ENCODE measurements at places on chromosomes 11 and 22.
A peak's percentile ranks its signal among the peaks of the same experiment; 100 is the strongest.

DNA sequence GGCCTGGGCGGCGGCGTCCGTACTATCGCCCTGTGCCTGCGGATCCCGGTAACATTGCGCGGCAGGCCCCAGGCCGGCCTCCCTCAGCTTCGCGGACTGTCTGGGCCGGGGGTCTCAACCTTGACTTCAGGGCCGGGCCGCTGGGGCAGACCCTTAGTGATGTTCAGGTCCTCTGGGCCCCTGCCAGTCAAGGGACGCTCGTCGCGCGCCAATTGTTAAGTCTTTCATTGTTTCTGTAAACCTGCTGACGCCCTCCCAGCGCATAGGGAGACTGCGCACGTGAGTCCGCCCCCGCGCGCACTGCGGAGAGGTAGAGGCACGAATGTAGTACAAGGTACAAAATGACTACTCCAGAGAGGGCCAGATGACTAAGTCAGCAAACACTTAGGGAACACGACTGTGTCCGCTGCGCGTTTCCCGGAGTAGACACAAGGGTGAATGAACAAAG lies 451 bp upstream of the HDHD5 start:
- peak; percentile 6 for DNase-seq

DNA sequence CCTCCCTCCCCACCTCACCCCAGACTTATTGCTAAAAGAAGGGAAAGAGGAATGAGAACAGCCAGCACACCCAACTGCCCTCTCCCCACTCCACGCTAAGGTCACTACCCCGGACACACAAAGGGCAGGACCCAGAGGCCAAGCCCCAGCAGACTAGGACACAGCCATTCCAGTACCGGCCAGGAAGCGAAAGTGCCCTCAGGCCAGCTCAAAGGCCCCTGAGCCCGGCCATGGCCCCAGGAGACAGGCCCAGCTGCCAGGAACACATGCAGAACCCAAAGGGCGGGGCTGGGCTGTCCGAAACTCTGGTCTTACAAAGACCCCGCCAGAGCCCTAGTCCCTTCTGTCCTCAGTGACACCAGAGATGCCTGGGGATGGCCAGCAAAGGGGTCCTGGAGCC lies 5.5 kb downstream of the RCOR2 start:
- no peak for DNase-seq

DNA sequence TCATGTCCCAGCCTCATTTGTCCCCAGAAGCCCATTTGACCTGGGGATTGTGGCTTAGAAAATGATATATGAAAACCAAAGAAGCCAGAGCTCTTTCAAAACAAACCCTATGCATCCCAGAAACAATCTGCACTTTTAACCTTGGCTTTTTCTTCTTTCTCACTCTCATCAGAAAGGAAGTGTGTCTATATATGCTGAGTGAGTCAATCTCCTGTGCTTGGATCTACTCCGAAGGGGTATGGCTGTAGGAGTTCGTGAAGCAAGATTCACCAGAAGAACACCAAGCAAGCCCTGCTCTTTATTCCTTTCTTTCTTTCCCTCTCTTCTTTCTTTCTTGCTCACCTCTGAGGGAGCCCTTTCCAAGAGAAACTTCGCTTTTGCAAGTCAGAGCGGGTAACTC lies 636 bp downstream of the PAMR1 start:
- DNase-seq: no peak

- no peak for DNase-seq
Measured at GRCh38 chr22:44074337-44074984, 50.4 kb downstream of the PARVB start.

DNA sequence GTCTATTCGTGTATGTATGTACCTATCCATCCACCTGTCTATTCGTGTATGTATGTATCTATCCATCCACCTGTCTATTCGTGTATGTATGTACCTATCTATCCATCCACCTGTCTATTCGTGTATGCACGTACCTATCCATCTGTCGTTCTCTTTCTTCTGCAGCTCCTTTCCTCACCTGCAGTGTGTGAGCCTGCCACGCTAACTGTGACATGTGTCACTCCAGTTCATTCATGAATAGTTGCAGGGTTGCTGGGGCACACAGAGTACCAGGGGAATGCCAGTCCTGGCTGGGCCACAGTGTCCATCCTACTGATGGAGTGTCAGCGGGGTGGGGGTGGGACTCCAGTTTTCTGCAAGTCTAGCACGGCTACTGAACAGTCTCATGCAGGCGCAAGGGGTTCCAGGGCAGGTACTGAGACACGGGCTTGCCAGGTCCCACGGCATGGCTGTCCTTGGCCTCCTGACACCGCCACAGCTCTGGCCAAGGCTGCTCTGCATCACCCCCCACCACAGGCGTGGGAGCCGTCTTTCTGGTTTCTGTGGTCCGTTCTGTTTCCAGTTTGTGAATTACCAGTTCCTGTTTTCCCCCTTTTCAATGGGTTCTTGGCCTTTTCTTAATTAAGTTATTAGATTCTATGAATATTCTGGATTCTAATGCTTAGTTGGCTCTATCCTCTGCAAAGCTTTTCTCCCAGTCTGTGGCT lies 88.8 kb upstream of the CLDN5 start:
- DNase-seq: no peak

DNA sequence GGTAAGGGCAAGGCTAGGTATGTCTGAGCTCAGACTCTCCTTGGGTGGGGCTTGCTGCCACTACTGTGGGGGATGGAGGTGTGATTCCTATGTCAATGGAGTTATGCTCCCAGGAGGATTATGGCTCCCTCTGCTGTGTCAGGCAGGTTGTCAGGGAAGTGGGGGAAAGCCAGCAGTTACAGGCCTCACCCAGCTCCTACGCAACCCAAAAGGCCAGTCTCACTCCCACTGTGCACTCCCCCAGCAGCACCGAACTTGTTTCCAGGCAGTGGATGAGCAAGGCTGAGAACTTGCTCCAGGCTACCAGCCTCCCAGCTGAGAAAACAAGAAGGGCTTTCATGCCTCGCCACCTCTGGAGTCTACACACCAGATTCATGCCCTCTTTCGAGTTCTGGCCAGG lies 18.2 kb downstream of the C11orf91 start:
- DNase-seq: no peak

GRCh38 chr11:116336540-116336939 lies 436.2 kb downstream of the BUD13 start:
- no peak for DNase-seq

DNA sequence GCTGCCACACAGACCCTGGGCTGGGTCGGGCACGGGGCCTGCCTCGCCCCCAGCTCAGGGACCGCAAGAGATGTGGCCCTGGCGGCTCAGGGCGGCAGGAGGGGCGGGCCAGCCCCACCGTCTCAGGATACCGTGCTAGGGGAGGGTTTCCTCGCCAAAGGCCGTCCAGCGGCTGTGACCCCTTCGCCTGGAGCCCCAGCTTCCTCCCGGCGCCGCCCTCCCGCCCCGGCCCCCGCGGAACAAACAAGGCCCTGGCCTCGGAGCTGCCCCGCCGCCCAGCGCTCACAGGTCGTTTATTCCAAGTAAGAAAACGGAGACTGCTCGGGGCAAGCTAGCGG lies 543 bp upstream of the AP2A2 start:
- no peak for DNase-seq

- DNase-seq: no peak
Measured at GRCh38 chr11:93548679-93549319, 5.6 kb upstream of the SMCO4 start.

Measured in stromal cell of bone marrow (primary cell).